Activated naive CD8-positive, alpha-beta T cell treated with anti-CD3 and anti-CD28 coated beads, Interleukin-2, amount 50 U/mL, for 24 hours (primary cell): ENCODE measurements at places on chromosomes 1 and 21.
A peak's percentile ranks its signal among the peaks of the same experiment; 100 is the strongest.

- DNase-seq: no peak
These were observed 15.9 kb upstream of the SUCO start for GRCh38 chr1:172517081-172517480.

- DNase-seq: no peak
These were observed 18.8 kb upstream of the FASLG start for GRCh38 chr1:172640111-172640510.

DNA sequence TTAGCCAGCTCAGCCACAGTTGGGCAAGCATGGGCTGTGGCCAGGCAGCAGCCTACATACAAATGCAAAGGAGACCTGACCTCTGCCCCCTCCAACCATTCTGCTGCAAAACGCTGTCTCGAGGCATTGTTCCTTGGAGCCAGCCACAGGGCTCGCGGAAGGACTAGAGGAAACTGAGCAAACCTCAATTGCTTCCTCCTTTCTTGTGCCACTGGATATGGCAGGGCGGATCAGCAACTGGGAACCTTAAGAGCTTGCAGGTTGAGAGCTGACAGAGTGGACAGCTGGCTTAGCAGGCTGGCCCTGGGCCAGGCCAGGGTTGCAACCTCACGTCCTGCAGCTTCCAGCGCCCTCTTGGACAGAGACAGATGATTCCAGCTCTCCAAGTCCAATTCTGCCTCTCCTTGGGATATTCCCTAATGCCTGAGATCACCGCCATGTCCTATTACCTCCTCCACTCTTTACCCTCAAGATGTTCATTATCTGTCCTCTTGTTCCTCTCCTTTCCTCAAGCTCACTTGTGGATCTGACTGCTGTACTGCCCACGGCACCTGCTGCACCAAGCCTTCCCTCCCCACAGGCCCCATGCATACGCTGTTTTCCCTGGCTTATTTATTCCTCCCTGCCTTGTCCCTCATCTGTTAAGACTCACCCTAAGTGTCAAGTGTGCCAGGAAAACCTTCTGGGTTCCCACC is 67.5 kb downstream of the SDC3 start:
- no peak for DNase-seq

- DNase-seq: no peak
These were observed 31.8 kb downstream of the S100A10 start for GRCh38 chr1:151961833-151962232.

DNA sequence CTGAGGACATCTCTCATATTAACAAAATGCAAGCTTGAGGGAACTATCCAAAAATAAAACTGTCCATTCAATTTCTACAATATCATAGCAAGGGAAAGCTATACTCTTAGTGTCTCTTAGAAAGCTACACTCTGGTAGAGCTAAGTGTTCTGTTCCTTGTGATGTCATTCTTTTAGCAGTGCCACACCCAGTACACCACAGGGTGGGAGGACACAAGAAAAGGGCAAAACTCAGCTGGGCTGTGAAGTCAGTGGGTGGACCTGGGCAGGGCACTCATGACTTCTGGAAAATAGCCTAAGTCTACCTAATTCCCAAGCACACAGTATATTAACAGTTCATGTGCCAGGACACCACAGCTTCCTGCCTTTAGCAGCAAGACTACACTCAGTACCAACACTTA is 42.2 kb upstream of the TNFSF4 start:
- no peak for DNase-seq

- DNase-seq: no peak
These were observed 107.4 kb downstream of the LEPR start for GRCh38 chr1:65527707-65528503.

- DNase-seq: no peak
These were observed 7.5 kb downstream of the HES4 start for GRCh38 chr1:992362-992761.

DNA sequence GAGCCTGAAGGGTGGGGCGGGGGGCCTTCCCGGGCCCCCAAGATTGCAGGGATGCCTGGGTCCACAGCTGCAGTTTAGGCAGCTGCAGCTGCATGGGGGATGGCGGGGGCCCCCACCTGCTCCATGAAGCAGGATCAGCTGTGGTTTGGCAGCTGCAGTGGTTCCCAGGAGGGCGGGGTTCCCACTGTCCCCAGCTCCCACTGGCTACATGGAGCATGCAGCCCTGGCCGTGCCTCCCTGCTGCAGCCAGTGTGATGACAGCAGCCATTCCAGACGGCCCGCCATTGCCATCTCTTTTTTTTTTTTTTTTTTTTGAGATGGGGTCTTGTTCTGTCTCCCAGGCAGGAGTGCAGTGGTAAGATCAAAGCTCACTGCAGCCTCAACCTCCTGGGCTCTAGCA is 992 bp upstream of the C1QA start:
- no peak for DNase-seq

DNA sequence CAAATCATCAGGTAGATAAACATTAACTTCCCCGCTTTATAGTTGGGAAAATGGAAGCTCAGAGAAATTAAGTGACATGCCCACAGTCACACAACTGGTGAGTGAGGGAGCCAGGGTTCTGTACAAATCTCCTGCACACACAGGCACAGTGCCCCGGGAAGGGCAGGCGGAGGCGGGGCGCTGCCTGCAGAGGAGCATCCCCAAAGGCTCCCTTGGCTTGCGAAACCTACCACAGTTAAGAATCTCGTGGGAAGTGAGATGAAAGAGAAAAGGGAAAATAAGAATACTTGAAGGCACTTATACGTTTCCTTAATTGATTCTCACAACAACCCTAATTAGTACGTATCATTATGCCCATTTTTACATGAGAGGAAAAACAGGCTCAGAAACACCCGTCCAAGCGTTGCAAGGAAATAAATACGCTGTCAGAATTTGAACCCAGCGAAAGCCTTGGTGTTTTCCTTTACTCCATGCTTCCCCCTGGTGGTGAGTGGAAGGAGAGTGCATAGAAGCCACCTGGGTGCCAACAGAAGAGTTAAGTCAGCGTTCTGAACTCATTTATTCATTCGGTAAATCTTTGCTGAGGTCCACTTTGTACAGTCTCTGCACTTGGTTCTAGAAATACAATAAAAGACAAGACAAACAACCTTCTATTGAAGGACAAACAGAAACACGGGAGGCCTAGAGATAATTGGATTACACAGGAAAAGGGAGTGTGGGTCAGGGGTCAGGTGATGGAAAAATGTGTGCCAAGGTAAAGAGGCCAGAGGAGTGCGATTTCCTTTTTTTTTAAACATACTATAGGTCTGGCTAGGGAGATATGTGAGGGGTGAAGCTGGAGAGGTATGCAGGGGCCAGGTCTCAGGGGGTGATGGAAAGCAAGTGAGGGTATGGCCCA is 28.4 kb downstream of the ACP6 start:
- DNase-seq: peak; percentile 59

- no peak for DNase-seq
These were observed 9.1 kb downstream of the SGIP1 start for GRCh38 chr1:66542811-66543767.
